ENCODE measurements at places on chromosomes 11 and 22. TPM values are rescaled to one million over a fixed set of nuclear protein-coding genes. Genes with fewer than 3 reads are reported as not detected.
A peak's percentile ranks its signal among the peaks of the same experiment; 100 is the strongest.

GRCh38 chr11:77214557-77214956 lies 86.5 kb downstream of the MYO7A start:
- DNase-seq: no peak

DNA sequence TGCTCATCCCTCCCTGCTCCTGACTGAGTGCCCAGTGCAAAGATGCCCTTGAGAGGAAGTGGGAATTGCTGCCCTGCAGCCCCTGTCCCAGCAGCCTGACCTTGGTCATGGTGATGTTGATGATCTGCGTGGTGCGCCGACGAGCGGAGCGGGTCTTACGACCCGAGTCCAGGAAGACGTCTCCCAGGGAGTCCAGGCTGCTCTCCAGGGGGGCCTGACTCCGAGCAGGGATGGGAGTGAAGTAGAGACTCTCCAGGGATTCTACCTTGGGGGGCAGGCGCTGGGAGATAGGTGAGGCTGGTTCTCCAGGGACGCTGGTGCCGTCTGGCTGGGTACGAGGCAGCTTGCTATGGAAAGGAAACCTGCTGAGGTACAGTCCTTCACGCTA lies 8.4 kb downstream of the IL18BP start:
- DNase-seq: no peak

- peak; percentile 41 for DNase-seq
These were observed 9.1 kb downstream of the HPS5 start for GRCh38 chr11:18312663-18313420.

GRCh38 chr22:43924877-43925276 lies 1.3 kb downstream of the PNPLA3 start:
- DNase-seq: no peak

DNA sequence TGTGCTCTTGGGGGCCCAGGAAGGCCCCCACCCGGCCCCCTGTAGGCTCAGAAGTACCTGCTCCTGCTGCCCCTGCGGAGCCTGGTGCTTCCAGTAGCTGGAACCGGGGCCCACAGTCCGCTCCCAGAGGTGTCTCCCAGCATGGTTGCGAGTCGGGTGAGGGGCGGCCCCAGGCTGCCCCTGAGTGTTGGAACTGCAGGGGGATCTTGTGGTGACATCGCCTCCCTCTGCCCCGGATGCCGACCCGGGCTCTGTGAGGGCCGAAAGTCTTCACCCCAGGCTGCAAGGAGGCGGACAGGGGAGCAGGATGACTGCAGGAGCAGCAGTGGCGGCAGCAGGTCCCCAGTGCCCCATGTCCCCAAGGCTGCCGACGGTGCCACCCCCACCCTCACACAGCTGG lies 9.5 kb upstream of the PKP3 start:
- no peak for DNase-seq

GRCh38 chr11:75347781-75348566 lies 3.5 kb downstream of the ARRB1 start:
- no peak for DNase-seq

DNA sequence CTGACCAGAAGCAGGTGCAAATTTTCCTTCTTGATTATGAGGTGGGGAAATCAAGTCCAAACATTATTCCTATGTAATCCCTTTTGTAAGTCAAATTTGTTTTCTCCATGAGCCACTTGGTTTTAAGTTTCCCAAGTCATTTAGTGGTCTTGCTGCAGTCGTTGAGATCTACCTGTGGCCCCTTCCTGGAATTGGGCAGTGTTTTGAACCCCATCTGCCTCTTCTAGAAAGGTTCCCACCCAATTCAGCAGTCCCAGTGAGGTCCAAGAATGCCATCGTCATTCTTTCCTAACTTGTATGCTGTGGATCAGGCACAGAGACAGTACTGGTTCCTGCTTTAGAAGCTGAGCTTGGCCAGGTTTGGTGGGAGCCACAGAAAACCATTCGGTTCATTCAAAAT lies 77.8 kb upstream of the GNAZ start:
- DNase-seq: no peak

GRCh38 chr22:27207907-27208306 lies 550.5 kb downstream of the MIAT start:
- DNase-seq: no peak

DNA sequence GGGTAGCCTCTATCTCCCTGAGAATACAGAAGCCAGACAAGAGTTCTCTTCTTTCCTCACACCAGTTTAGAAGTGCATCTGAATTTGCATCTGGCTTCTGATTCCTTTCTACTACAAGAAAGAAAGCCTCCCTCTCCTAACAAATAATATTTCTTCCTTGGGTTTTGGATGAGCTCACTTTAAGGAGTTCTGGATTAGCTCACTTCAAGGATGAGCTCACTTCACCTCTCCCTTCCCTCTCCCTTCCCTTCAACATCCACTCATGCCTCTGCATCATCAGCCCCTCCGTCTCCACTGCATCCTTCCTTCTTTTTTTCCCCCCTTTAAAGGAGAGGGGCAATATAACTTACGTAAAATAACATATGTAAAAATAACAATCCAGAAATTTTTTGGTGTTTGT lies 1.6 kb upstream of the MTNR1B start:
- no peak for DNase-seq

DNA sequence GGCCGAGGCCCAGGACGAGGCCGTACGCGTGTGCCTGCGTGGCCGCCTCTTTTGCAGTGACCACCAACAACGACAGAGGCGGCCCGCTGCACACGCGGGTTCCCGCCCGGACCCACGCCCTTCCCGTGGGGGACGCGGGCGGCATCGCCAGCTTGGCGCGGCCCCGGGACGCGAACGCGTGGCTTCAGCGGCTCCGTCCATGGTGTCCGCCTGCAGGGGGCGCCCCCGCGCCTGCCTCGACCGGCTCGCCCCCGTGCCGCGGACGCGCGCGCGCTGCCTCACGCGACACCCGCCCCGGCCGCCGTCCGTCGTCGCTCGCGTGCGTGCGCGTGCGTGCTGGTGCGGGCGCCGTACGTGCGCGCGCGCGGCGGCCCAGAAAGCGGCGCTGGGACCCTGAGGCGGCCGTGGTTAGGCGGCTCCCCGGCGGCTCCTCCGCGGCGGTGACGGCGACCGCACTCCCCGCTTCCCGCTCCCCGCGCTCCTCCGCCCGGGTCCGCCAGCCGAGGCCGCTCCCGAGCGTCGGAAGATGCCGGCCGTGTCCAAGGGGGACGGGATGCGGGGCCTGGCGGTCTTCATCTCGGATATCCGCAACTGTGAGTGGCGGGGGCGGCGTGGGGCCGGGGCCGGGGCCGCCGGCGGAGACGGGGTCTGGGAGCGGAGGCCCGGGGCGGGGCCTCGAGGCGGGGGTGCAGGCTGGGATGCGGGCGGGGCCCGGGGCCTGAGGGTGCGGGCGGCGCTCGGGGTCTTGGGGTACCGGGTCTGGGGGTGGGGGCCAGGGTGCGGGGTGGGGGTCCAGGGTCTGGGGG lies at the start of gene AP2A2:
AP2A2 (plus strand) TSS at position 375 of the 806 bp plus-strand sequence; CDS start at position 527, 152 bp downstream.
- DNase-seq: peak; percentile 95

- no peak for DNase-seq
These were observed 1.0 kb upstream of the SEC14L4 start for GRCh38 chr22:30506507-30506968.

- no peak for DNase-seq
These were observed 251.4 kb downstream of the JRKL start for GRCh38 chr11:96641261-96641660.

Gene SOX10
- total RNA-seq: not detected

Gene KCNK7
- total RNA-seq: 1.2 TPM

Gene PATE4
- not detected for total RNA-seq

Gene KLHL35
- total RNA-seq: 1.3 TPM
